ENCODE measurements at places on chromosomes 4 and X. TPM values are rescaled to one million over a fixed set of nuclear protein-coding genes. Genes with fewer than 3 reads are reported as not detected.
A peak's percentile ranks its signal among the peaks of the same experiment; 100 is the strongest.

Gene SH3RF1
- 57.8 TPM for total RNA-seq

Gene SPANXD
- not detected for total RNA-seq

Gene P2RY4
- 0.09 TPM for total RNA-seq

Gene MAGEB2
- total RNA-seq = not detected

Gene HTRA3
- total RNA-seq = 9.6 TPM

Gene DGAT2L6
- not detected for total RNA-seq

Gene SLC9B1
- 1.2 TPM for total RNA-seq

Gene FAM184B
- not detected for total RNA-seq

Gene IQCM
- total RNA-seq = 0.27 TPM

Gene CFAP99
- total RNA-seq = not detected

Gene XAGE2
- not detected for total RNA-seq

DNA sequence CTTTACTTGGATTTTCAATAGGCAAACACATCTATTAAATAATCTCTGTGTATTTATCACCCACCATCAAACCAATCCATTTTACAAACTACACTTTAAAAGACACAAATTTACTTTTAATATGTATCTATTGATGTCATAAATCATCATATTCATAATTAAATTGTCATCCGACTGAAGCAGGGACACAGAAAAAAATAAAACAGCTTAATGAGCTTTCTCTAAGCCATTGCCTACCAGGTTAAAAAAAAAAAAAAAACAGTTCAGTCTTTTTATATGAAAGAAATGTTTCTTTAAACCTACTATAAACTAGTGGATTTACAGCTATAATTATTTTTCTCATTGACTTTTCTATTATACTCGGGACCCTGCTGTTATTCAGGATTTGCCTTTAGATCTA is 57.3 kb downstream of the PABPC4L start:
- DNase-seq = no peak

GRCh38 chrX:9498236-9498635 is 33.4 kb downstream of the TBL1X start:
- DNase-seq = no peak

DNA sequence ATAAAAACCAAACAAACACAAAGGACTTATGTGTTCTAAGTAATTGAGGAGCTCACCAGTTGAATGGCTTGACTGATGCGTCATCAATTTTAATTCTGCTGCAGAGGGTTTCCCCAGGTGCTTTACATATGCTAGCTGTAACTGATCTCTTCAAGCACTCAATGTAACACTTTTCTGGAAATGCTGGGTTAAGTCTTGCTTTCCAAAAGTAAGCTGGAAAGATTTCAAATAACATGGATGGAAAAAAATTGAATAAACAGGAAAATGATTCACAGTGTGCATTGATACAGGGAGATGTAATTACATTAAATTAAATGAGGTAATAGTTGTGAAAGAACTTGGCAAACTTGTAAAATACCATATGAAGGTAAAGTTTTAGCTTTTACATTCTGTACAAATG is 186.7 kb upstream of the WDFY3 start:
- peak; percentile 3 for DNase-seq

DNA sequence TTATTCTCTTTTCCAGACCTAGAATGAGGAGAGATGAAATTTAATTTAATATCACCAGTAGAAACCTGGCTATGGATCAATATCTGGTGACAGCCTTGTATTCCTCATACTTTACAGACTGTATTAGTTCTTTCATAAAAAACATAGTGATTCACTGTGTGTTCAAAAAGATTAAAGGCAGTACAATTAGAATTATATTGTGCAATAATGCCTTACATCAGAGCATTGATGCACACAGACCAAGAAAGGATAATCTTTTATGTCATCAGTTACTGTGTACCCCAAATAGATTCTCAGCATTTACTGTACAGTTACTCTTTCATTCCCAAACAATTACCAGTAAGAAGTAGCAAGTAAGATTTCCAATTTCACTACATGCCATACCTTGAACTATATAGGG is 260.5 kb upstream of the ANXA10 start:
- DNase-seq = peak; percentile 13

GRCh38 chr4:152364883-152365282 is 171.0 kb downstream of the FBXW7 start:
- no peak for DNase-seq

DNA sequence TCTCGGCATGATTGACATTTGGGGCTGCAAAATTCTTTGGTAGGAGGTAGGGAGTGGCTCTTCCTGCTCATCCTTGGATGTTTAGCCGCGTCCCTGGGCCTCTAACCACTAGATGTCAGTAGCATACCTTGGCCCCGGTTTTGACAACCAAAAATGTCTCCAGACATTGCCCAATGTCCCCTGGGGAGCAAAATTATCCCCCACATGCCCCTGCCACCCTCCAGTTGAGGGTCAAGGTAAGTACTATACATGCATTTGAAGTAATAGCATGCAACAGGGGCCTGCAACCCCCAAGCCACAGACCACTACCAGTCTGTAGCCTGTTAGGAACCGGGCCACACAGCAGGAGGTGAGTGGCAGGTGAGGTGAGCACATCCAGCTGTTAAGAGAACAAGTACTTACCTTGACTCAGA is 17.6 kb upstream of the KIAA1210 start:
- DNase-seq = peak; percentile 24

GRCh38 chr4:26051240-26051639 is 137.2 kb downstream of the SMIM20 start:
- no peak for DNase-seq

- peak; percentile 51 for DNase-seq
These were observed 743.8 kb upstream of the INTU start for GRCh38 chr4:126888968-126889367.

- DNase-seq = no peak
These were observed 43.5 kb downstream of the UBE2K start for GRCh38 chr4:39741401-39741800.

- DNase-seq = no peak
These were observed 50.1 kb upstream of the CRMP1 start for GRCh38 chr4:5942947-5943346.

DNA sequence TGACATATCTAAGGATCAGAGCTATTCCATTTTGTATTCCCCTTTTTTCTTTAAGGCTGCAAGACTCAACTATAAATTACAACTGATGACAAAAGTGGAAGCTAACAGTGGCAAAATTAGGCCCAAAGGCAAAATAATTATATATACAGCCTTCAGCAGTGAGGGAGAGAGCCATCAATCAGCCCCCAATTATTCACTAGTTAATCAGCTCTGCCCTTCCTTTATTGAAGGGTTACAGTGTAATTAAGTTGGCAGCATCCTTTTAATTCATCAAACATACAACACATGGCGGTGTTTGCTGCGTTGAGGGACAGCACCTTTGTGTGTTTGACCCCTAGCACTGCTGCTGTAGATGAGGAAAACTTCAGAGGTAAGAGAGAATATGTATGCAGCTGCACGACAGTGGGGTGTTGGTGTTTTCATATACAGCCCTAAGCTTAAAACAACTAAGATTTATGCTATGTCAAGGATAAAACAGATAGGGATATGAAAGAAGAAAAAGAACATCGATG is 973.9 kb upstream of the POU3F4 start:
- no peak for DNase-seq

GRCh38 chr4:51853027-51853682 is 10.2 kb downstream of the DCUN1D4 start:
- DNase-seq = peak; percentile 60

- peak; percentile 23 for DNase-seq
These were observed 377.9 kb upstream of the EMCN start for GRCh38 chr4:100895556-100896197.

DNA sequence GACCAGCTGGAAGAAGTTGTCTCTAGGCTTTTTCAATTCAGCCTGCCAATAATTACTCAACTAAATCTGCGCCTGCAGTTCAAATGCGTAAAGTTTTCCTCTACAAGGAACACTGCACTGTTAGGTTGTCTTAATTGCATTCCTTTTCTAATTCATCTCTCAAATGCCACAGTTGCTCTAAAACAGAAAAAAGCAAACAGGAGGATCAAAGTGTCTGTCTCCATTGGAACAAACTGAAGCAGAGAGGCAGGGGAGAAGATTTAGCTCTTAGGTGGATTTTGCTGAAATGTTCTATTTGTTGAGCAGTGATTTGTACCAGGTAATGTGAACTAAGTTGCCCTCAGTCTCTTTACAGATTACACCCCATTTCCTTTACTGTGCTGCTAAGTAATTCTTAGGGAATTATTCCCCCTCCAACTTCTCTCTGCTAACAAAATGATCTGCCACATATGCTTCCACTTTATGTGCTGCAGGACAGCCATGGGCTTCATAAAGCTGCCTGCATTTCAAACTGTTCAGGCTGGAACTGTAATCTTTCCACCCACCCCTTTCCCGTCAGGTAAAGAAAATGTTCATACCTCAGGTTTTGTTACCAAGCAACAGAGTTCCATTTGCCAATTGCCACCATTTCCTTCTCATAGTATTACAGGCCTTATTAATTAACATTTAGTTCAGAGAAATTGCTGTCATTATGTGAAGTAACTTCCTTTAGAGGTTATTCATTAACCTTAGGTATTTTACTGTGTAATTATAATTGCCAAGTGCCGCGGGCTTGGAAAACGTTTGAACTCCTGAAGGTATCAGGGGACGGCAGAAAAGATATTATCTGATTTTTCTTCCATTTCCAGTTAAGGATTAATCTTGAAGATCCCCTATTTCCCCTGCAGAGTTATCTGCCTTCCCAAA is 149.3 kb downstream of the SPRY1 start:
- no peak for DNase-seq

DNA sequence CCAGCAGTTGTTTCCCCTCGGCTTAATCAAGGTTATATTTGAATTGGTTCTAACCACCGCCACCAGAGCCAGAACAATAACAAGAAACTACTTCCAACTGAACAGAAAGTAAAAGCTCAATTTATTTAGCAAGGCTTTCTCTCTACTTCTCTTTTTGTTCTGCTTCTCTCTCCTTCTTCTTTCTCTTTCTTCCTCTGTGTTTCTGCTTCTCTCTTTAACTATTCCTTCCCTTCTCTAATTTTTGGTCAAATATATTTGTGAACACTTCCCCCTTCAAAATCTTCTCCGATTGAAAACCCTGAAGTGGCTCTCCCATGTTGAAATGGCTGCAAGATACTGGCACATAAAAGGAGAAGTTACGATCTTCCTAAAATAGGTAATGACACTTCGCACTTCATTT is 1195.9 kb upstream of the PRKX start:
- DNase-seq = no peak

GRCh38 chrX:120725874-120726273 is 96.0 kb upstream of the C1GALT1C1 start:
- no peak for DNase-seq

GRCh38 chr4:3658530-3658913 is 107.7 kb upstream of the ADRA2C start:
- DNase-seq = no peak

DNA sequence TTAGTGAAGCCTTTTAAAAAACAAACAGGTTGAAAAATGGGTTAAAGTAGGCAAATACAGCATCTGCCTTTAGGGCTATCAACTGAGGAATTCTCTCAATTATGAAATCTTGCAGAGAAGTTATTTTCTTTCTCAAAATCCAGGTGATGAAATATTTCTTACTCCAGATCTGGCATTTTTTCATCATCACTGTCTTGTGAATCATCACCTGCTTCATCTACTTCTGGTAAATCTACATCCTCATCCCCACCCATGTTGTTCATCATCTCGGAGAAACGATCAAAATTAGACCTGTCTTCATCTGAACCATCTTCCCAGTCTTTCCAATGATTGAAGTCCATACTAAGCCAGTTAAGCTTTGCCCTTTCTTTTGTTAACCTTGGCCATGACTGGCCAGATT is 33.3 kb upstream of the HPF1 start:
- no peak for DNase-seq

- DNase-seq = no peak
These were observed 3.8 kb downstream of the G6PD start for GRCh38 chrX:154542723-154543424.

DNA sequence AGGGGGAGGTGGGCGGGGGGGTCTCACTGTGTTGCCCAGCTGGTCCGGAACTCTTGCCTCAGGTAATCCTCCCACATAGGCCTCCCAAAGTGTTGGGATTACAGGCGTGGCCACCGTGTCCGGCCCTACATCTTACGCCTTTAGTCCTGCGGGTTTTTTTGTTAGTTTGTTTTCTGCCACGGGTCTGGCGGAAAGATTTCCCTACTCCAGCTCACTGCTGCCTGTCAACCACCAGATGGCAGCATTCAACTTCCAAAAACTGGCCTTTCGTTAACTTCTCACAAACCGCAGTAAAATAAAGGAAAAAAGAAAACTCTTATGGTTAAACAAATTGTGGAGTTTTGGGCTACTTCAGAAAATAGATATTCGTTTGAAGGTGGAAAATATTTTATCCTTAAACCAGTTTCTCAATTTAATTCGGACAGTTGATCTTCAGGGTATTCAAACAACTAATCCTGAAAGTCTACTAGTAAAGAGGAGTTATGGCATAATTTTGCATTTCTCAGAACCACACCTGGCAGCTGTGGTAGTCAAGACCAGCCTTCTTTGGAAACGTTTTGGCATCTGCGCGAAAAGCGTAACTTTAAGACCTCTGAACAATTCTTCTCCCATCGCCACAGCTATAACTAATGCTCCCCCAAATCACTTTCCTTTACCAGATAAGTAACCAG is 41.1 kb downstream of the LUZP4 start:
- peak; percentile 87 for DNase-seq

DNA sequence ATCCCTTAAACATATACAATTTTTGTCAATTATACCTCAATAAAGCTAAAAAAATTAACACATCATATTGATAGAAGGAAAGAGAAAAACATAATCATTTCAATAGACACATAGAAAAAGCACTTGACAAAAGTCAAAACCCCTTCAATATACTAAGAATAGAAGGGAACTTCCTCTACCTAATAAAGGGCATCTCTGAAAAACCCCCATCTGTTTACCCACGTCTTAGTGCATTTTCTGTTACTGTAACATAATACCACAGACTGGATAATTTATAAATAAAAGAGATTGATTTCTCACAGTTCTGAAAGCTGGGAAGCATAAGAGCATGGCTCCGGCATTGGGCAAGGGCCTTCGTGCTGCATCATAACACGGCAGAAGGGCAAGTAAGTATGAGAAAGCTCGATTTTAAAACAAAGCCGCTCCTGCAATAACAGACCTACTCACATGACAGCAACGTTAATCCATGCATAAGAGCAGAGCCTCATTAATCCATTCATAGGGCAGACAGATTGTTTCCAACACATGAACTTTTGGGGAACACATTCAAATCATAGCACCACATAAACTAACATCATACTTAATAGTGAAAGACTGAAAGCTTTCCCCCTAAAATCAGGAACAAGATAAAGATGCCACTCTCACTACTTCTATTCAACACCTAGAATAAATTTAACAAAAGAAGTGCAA is 15.7 kb downstream of the STEEP1 start:
- no peak for DNase-seq

- no peak for DNase-seq
These were observed 105.3 kb upstream of the MBNL3 start for GRCh38 chrX:132594129-132594528.

- DNase-seq = peak; percentile 74
These were observed 4.2 kb upstream of the TMSB4X start for GRCh38 chrX:12970691-12971202.

DNA sequence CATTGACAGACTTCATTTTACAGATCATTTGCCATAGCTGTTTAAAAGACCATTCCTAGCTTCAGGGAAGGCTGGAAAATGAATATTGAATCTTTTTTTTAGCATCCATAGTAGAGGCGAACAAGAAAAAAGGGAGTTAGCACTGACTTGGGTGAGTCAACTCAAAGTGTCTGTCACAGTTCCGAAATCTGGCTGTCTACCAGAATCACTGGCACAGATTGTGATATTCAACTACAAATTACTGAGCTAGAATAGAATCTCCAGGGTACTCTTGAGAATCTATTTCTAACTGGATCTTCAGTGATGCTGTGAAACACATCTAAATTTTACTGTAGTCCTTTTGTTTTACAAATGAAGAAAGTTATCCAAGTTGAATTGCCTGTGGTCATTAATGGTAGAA is 31.5 kb downstream of the SEC24B start:
- peak; percentile 49 for DNase-seq
